RPMI7951 (cell line): ENCODE measurements at places on chromosomes 5 and 9.

- DNase-seq = no peak
Measured at GRCh38 chr5:14742498-14742897, 78.0 kb downstream of the OTULIN start.

GRCh38 chr5:110361471-110361870 is 365.0 kb downstream of the TMEM232 start:
- DNase-seq = no peak

DNA sequence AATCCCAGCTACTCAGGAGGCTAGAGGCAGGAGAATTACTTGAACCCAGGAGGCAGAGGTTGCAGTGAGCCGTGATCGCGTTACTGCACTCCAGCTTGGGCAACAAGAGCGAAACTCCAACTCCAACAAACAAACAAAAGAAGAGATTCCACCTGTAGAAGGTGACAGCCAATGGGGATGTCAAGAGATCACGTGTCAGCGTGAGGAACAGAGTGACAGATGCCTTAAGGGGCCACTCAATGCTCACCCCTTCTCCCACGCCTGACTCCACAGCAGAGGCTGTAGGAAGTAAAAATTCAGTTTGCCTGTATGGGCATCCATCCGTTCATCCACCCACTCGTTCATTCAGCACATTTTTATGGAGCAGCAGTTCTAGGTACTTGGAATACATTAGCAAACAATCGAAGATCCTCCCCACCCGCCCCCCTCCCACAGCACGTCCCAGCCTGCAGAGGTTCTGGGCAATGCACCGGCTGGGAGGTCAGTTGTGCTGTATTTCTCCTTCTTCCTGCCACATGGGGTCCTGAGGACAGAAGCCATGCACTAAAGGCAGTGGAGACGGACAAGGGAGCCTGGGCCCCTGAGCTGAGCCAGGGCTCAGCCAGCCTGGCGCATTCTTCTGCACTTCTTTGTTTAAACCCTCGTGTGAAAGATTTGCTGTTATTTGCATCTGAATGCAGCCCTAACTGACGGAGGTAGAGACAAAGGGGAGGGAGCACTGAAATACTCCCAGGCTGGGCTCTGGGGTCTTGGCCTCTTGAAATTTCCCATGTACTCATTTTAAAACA is 11.3 kb upstream of the RNF130 start:
- DNase-seq = no peak

GRCh38 chr5:139660105-139660922 is 12.2 kb downstream of the CXXC5 start:
- DNase-seq = peak; percentile 80
